ENCODE measurements at places on chromosomes 12 and 14.

GRCh38 chr14:69539631-69540410, 34.9 kb downstream of the CCDC177 start:
- no peak for DNase-seq

DNA sequence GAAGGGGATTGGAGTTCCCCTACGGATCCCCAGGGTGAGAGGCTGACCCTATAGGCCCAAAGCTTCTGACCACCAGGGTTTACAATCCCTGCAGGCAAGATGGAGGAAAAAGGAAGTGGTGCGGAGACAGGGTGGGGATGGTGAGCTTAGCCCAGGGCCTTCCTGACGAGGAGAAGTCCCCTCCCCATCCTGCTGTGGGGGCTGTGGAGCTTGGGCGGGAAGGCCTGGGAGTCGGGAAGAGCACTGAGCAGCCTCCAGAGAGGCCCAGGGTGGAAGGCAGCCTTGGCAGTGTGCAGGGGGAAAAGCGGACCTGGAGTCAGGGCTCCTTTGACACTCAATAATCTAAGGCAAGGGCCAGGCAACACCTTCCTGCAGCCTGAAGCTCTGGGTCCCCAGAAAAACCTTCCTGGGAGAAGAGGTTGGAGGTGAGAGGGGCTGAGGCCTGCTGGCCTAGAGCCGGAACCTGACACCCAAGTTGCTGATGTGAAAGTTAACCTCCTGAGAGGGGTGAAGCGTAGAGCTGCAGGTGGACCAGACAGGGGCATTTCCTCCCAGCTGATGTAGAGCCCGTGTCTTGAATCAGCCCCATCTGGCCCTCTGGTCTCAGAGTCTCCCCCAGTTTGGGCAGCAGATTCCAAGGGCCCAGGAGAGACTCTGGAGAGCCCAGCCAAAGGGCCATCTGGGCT, 6.0 kb downstream of the HDAC7 start:
- peak; percentile 41 for DNase-seq

GRCh38 chr14:64806202-64806861, 73.4 kb downstream of the SPTB start:
- no peak for DNase-seq

GRCh38 chr12:82047446-82047845, 288.3 kb upstream of the PPFIA2 start:
- DNase-seq, result no peak

DNA sequence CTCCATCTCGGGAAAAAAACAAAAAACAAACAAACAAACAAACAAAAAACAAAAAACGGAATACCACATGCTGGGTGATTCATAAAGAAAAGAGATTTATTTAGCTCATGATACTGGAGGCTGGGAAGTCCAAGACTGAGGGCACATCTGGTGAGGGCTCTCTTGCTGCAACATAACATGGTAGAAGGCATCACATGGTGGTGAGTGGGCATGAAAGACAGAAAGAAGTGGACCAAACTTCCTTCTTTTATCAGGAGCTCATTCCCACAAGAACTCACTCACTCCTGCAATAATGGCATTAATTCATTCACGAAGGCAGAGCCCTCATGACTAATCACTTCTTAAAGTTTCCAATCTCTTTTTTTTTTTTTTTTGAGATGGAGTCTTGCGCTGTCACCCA, 8.0 kb upstream of the LGMN start:
- DNase-seq, result no peak

DNA sequence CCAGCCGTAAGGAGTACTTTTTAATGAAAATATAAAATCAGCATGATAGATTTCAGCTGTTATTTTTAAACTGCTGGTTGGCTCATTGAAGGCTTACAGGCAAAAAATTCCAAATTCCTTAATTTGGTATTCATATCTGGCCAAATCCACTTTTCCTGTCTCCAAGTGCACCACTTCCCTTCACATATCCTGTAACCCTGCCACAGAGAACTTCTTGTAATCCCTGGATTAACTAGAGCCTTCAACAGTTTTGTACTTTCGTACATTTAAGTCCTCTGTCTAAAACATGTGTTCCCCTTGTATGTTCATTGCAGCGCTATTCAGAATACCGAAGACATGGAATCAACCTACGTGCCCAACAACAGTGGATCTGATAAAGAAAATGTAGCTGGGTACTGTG, 9.6 kb downstream of the PUS7L start:
- no peak for DNase-seq

DNA sequence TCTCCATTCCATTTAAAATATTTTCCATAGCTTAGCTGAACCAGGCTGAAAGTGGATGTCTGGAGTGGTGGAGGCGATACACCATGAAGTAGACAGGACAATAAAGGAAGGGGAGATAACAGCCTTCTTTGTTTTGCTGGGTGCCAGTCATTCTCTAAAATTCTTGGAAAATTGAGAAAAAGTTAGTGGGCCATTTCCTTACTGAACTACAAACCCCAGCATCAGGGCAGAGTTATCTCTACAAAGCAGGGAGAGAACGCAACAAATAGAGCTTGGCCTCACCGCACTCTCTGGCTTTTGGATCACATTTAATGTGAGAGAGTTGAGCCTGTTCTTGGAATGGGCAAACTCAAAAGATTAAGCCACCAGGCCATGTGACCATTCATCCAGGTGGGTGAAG, 41.2 kb upstream of the LRRC10 start:
- DNase-seq, result no peak

DNA sequence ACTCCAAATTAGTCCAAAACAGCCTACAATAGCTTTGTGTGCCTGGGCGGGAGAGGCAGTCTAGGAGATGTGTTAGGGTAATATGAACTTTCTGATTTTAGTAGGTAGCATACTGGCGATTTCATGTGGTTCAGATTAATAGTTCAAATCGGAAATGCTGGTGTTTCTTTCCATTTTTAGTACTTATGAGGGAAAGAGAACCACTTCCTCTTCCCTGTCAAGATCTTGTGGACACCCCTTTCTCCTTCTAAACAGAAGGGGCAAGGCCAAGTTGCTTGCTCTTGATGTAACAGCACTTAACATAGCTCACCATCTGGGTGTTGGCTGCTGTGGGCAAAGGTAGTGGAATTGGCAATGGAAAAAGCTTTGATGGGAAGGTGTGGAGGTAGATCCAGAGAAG, 32.2 kb upstream of the IGF1 start:
- no peak for DNase-seq

DNA sequence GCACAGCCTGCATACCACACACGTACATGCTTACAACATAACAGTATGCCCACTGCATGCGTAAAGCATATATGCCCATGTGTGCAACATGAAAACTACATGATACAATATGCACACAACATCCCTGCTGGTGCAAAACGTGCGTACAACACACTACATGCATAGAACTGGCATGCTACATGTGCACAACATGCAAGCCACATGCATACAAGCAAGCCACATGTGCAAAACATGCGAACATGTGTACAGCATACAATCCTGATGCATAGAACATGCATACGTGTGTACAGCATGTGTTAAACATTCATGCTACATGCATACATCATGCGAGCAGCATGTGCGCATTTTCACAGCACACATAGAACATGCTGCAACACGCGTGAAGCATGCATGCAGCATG, 8.4 kb upstream of the TMTC1 start:
- no peak for DNase-seq

DNA sequence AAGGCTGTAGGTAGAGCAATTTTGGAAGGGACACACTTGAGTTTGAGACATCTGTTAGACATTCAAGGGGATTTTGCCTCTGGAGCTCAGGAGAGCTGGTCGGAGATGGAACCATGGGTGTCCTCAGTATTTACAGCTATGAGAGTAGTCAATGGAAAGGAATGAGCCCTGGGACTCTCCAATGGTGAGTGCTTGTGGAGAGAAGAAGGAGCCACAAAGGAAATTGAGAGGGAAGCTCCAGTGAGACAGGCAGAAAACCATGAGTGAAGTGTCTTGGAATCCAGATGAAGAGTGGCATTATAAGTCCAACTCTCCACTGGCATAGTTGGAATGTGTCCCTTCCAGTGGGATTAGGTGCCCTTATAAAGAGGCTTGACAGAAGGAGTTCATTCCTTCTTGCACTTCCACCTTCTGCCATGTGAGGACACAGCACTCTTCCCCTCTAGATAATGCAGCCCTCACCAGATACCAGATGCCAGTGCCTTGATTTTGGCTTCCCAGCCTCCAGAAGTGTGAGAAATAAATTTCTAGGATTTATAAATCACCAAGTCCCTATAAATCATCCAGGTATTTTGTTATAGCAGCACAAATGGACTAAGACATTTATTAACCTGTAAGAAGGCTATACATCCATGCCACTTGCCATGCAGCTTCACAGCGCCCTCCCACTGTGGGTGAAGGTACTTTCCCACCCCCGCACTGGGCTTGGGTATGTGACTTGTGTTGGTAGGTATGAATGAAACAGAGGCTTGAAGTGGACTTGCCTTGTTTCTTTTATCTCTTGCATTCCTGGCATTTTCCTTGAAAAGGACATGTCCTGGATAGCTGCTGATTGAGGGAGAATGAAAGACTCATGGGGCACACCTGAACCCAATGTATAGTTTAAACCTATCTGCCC, 27.3 kb downstream of the LLPH start:
- peak; percentile 8 for DNase-seq

- DNase-seq, result no peak
Measured at GRCh38 chr14:32683679-32684078, 255.0 kb upstream of the NPAS3 start.

DNA sequence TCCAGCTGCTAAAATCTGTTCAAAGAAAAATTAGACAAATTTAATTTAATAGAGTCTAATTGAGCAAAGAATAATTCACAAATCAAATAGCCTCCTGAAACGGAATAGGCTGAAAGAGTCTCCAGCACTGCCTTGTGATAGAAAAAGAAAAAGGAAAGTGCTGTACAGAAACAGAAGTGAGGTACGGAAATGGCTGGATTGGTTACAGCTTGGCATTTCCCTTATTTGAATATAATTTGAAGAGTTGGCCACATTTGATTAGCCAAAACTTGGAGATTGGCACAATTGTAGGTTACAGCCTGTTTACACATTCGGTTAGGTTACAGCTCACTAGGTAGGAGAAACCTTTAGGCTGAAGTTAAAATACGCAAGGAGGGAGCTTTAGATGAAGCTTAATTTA, 24.8 kb upstream of the PCED1B start:
- DNase-seq, result no peak

DNA sequence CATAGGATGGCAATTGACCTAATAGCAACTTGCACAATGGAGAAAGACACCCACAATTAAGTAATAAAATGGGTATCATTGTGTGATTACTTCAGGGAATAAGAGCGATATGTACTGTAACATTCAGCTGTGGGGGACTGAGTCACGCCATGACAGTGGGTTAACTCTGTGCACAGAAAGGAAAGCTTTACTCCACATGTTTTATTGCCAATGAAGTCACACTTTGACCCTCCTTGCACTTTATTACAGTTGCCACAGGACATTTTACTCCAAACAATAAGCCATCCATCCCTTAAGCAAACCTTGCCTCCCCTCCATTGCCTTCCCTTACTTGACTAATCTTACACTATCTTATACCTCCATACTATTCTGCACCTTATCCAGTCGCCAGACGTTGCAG, 403.1 kb downstream of the VRK1 start:
- no peak for DNase-seq

DNA sequence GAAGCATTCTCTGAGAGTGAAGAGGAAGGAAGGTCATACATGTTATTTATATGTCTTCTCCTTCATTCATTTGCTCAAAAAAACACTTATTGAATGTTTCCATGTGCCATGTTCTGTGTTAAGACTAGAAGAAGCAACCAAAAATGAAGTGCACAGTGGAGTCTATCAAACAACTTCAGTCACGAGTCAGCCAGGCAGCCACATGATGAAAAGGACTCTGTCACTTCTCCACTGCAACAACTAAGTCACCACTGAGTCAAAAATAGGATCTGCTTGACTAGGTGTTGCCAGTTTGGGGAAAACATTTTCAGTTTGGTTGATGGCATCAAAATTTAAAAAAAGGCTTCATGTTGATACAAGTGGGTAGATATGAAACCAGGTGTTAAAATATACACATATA, 142.5 kb downstream of the PDE3A start:
- DNase-seq, result no peak

DNA sequence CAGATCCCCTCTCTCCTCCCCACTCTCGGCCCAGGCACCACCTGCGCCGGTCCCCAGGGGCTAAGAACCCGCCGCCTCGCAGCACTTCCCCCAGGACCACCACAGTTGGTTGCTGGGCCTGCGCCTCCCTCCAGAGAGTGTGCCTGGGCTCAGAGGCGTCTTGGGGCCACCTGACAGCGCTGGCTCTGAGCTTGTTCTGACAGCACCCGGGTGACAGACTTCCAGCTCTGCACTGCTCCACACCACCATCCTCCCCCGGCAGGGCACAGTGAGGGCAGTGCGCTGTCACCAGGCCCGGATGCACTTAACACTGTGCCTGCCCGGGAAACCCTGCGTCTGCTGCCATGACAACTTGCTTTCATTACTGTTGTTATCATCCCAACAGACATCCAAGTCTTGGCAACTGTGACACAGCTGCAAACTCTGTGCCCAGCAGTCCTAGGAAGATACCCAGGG, 6.6 kb downstream of the BRF1 start:
- peak; percentile 67 for DNase-seq

- no peak for DNase-seq
Measured at GRCh38 chr14:99239661-99240092, 32.3 kb downstream of the BCL11B start.

DNA sequence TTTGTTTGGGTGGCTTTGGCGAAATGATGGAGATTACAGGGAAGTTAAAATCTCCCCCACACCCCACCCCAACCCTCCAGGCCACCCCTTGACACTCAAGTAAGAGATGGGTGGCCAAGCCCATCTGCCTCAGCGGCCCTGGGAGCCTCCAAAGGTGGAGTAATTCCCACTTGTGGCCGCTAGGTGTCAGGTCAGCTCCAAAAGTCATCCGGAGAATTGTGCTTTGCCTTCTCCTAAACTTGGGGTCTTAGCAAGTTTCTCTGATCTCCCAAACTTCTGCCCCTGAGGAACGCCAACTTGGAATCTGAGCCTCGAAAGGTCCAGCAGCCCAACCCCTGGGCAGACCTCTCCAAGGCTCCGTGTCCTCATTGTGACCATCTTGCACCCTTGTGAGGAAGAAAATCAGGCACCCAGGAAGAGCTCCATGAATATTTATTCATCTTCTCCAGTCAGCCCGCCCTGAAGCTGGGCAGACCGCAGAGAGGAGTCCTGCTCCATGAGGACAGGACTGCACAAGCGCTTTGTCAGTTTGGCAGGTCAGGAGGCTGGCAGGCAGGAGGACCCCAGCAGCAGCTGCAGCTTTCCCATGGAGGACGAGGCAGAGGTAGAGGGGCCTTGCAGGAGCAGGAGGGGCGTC, 46.7 kb downstream of the LRRC74A start:
- peak; percentile 69 for DNase-seq

GRCh38 chr14:93317210-93317874, 15.5 kb downstream of the BTBD7 start:
- no peak for DNase-seq

GRCh38 chr12:42266579-42267230, 28.7 kb upstream of the YAF2 start:
- no peak for DNase-seq

- DNase-seq, result no peak
Measured at GRCh38 chr14:100620255-100621100, 33.3 kb upstream of the BEGAIN start.

- no peak for DNase-seq
Measured at GRCh38 chr14:50225067-50225973, 6.1 kb downstream of the SOS2 start.

DNA sequence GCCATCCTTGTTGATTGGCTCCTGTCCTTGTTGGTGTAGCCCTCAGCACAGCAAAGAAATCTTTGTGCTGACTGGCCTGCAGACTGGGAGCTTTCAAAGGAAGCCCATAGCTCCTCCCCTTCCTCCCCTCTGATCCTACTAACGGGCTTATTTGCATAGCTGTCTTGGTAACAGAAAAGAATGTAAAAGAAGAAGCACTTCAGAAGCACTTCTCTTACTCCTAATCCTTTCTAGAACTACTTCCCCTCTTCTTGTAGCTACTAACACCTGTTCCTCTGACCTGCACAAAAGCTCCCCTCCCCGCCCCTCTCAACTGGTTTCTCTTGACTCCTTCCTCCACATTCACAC, 14.3 kb upstream of the RIC8B start:
- DNase-seq, result no peak

Measured in activated naive CD8-positive, alpha-beta T cell treated with anti-CD3 and anti-CD28 coated beads, Interleukin-2, amount 50 U/mL, for 24 hours (primary cell).